ENCODE measurements at places on chromosomes 5 and 9.

DNA sequence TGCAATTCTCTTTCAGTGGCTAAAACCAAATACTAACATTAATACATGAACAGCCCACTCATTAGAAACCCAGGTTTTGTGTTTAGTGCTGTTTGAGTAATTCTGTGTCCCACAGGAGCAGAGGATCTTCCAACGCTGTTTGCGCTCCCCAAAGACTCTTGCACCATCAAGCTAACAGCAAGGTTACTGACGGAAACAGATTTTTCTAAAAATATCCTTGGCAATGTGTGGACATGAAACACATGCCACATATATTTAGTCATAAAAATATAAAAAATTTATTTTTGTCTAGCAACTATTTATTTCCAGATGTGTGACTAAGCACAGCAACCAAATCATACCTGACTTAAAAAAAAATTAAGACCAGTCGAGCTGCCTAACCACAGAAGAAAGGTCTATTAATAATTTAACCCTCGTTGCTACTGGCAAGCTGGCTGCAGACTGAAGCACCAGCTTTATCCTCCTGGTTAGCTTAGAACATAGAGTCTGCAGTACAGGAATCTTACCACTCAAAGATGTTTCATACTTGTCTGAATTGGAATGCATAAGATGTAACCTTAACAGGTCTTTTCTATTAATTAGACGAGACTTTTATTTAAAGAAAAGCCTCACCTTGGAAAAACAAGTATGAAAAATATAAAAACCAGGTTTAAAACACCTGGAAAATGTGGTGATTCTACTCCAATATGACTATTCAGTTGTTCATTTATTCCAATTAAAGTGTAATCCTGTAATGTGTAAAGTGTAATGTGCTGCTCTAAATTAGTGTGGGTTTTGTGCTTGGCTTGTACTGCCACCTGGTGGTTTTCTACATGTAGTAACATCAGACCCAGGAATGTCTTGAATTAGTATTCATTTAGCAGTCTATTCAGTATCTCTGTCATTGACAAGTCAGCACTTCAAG, 272.5 kb downstream of the EPB41L4A start:
- peak; percentile 74 for DNase-seq

GRCh38 chr9:38318759-38319495, 73.6 kb upstream of the ALDH1B1 start:
- no peak for DNase-seq

DNA sequence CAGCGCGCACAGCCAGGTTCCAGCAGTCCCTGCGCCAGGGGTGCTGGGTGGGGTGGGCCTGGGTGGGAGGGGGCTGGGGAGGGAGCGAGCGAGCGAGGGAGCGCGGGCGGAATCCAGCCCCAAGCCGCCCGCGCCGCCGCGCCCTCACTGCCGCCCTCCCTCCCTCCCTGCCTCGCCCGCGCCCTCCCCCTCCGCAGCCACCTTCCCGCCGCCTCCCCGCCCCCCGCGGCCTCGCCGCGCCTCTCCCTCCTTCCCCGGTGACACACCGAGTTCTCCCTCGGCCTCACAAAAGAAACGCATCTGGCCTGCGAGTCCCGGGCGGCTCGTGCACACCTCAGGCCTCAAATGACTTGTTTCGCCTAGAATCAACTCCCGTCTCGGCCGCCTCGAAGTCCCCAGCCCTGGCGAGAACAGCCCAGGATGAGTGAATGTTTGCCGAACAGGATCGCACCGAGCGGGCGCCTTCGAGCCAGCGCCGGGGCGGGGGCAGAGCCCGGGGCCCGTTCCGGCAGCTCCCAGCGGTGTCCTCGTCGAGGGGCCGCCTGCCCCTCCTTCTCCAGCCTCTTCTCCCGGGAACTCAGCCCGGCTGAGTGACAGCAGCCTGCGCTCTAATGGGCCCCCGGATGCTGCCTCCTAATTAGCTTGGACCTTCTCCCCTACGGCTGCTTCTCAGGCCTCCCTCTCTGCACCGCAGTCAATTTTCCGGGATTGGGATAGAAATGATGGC, 371 bp upstream of the PITX1 start:
- DNase-seq: peak; percentile 52

DNA sequence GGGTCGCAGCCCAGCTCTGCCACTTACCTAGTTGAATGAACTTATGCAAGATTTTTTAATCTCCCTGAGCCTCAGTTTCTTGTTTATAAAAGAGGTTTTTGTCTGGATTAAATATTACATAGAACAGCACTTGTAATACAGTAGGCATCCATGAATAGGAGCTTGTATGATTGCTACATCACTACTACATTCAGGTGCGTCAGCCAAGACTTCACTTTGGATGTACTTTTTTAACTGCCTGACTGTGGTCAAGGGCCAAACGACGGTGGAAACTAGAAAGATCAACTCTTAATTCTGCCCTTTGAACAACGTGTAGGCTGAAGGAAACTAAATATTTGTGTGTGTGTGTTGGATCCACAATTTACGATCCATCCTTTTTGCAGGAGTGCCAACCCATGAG, 172.8 kb downstream of the RFK start:
- no peak for DNase-seq

GRCh38 chr9:86445671-86446070, 91.5 kb upstream of the TUT7 start:
- no peak for DNase-seq

GRCh38 chr9:116627433-116627832, 59.7 kb upstream of the TRIM32 start:
- DNase-seq: no peak

- no peak for DNase-seq
Measured at GRCh38 chr9:131738293-131739132, 1.4 kb downstream of the RAPGEF1 start.

Measured in adrenal gland (tissue), 19 donors.